SHP77 treated with DMSO at 0.1 percent for 48 hours (cell line): ENCODE measurements at places on chromosomes 3 and 15.

DNA sequence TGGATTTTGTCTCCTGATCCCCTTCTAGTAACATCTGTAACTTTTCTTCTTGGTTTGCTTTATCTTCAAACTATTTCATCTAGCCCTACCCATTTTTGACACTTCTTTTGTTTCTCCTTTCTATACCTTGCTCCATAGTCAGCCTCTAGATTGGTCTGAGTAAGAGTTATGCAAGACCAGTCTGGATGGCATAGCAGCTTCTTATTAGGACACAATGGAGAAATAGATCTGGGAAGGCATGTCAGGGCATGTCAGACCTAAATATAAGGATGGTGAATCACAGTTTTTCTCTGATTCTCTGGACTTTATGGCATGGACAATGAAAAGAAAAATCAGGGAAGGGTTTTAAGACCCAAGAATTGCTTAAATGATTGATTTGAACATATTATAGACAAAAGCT, 452.5 kb downstream of the RAP2B start:
- no peak for DNase-seq

GRCh38 chr15:68340726-68341671, 63.5 kb downstream of the FEM1B start:
- DNase-seq: no peak

DNA sequence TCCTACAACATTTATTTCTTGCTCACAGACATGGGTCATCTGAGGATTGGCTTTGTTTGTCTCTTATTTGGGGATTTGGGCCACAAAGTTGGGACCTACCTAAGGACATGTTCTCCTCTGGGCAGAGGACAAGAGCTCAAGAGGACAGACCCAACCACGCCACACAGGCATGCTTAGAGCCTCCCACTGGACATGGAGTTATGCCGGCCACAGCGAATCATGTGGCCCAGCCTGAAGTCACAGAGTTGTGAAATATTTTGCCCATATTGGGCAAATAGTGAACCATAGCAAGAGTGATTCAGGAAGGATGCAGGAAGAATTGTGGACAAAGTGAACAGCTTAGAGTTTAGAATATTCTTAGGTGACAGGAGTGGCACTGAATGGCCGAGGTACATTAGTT, 9.9 kb downstream of the TRAK1 start:
- DNase-seq: no peak

GRCh38 chr3:42638339-42638842, 15.1 kb upstream of the ZBTB47 start:
- no peak for DNase-seq
